Tibial nerve (tissue), 4 donors: ENCODE measurements at places on chromosomes 16 and 17. TPM values are rescaled to one million over a fixed set of nuclear protein-coding genes. Genes with fewer than 3 reads are reported as not detected.
A peak's percentile ranks its signal among the peaks of the same experiment; 100 is the strongest.

DNA sequence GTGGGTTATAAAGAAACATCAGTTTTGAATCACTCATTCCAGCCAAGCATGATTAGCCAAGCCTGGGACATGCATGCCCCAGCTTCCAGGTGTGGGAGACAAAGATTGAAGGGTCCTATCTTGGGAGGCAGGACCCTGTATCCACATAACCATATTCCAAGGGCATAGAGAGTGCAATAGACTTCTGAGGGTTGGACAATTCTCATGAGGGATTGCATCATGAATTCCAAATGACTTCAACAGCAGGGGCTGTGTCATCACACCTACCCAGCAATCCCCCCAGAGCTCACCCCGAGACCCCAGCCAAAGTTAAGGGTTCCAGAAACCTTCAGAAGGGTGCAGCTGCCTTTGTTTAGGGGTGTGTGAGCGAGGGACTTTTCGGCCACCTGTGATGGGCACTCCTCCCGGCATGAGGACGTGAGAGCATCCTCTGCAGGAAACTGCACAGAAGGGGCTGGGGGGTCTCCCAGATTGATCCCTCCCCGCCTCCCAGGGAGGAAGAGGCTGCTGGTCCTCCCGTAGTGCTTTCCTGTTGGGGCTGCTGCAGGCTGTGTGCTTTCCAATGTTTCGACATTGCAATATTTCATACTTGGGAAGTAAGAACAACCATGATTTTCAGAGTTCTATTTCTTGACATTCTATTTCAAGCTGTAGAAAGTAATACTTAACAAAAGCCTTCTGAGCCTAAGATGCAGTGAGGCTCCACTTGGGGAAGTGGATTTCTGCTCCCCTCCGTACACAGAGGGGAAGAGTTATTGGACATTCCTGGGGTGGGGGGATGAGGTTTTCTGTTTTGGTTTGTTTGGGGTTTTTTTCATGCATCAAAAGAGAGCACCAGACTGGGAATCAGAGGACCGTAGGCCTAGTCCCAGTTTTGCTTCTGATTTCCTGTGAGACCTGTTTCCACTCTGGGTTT lies 13.3 kb upstream of the PITPNM3 start:
- no peaks in the 10 kb centered on the region for H3K27me3 ChIP-seq
- no peak overlapping the region for H3K4me3 ChIP-seq
- H3K36me3 ChIP-seq = no peaks in the 10 kb centered on the region
- no peak for DNase-seq
- H3K4me1 ChIP-seq = peaks cover 3% of the 10 kb centered on the region

The SRR gene
- 7.3 TPM for total RNA-seq

DNA sequence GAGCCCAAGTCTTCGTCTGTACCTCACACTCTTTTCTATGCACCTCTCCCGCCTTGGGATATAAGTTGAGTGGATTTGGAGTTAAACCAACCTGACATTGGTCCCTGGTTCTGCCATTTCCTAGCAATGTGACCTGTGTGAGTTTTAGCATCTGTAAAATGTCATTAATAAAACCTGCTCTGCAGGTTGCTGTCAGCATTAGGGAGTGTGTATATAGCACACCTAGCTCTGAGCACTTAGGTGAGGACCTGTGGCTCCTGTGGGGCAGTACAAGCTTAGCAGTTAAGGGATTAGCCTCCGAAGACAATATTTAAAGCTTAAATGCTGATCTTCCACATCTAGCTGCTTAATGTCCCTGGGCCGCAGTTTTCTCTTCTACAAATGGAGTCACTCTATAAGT lies 248.0 kb downstream of the TMEM114 start:
- H3K36me3 ChIP-seq = no peaks in the 10 kb centered on the region
- no peak overlapping the region for H3K4me3 ChIP-seq
- H3K4me1 ChIP-seq = no peaks in the 10 kb centered on the region

- H3K27ac ChIP-seq = no peak overlapping the region
- H3K36me3 ChIP-seq = no peaks in the 10 kb centered on the region
- no peak overlapping the region for H3K4me3 ChIP-seq
- no peaks in the 10 kb centered on the region for H3K27me3 ChIP-seq
- no peaks in the 10 kb centered on the region for H3K4me1 ChIP-seq
- no peak for DNase-seq
These were observed 34.7 kb upstream of the CES5A start for GRCh38 chr16:55909876-55910275.

DNA sequence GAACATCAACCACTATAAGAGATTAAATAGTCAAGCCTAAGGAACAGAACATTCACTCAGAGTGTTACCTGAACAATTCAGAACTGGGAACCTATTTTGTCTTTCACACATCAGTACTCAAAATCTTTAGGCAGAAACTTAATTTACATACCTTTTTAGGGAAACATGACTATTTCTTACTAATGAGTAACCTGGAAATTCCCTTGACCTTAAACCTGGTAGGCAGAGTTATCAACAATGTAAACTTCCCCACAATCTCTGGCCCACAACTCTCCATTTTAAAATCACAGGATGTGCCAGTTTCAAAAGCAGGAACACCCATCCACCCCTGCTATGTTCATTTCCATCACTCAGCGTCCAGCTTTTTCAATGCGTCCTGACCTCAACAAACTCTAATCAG lies 132.9 kb upstream of the ANKFN1 start:
- no peak for DNase-seq
- no peak overlapping the region for H3K27ac ChIP-seq
- H3K4me3 ChIP-seq = no peak overlapping the region
- no peaks in the 10 kb centered on the region for H3K27me3 ChIP-seq

DNA sequence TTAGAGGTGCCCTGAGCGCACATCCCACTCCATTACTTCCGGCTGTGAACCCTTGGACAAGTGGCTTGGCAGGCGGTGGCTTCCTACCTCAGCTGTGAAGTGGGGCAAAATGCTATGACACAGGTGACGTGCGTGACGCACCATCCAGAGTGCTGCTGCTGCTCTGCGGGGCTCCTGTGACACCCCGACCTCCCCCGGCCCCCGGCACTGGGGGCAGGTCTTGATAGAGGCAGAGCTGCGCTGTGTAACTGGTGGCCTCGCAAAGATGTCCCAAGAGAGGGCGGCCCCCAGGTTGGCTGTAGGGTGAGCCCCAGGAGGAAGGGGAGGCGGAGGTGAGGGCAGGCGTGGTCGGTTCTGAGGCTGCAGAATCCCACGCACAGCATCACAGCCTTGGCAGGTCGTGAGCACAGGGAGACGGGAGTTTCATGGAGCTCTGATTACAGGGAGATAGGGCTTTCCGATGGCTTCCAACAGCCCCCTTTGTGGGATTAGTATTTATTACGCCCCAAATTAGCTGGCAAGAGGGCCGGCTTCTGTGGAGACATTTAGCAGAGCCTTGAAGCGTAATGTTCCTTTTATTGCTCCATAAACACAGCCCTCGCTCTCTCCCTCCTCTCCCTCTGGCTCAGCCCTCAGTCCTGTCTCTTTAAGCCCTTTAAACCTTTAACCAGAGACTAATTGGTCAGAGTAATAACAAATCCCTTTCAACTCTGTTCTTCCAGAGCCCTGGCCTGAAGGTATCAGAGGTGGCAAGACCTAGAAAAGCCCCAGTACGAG lies 328.1 kb downstream of the C16orf95 start:
- no peaks in the 10 kb centered on the region for H3K36me3 ChIP-seq
- H3K27ac ChIP-seq = no peak overlapping the region
- H3K4me3 ChIP-seq = no peak overlapping the region

The SPEM3 gene
- not detected for total RNA-seq

The ABCC6 gene
- 0.20 TPM for total RNA-seq

DNA sequence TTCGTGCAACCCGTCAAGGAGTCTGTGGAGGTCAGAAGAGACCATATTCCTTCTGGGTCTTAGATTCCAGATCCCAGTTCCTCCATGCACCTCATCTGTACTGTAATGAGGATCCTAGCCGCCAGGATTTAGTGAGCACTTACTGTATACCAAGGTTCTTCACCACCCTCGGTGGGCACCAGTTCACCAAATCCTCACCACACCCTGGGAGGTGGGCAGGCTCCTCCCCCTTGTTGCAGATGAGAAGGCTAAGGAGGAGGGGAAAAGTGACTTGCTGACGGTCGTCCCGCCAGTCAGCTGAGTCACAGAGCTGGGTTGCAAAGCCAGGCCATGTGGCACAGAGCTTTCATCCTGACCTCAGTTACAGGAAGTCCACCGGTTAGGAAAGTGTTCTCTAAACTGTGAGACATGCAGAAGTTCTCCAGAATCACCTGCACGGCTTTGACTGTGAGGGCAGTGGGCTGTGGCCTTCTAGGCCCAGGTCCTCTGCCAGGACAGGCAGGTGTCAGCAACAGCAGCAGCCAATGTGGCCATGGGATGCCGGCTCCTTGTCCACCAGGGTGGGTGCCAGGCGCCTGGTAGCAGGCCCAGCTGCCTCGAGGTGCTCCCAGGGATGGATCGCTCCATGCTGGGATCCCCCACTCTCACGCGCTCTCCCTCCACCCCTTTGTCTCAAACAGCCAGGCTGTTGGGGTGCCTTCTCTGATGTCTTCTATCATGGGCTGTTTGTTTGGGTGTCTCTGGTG lies 240.3 kb upstream of the GSE1 start:
- H3K27ac ChIP-seq = peak overlapping the region; percentile 17
- H3K4me3 ChIP-seq = no peak overlapping the region
- no peak for DNase-seq
- H3K36me3 ChIP-seq = no peaks in the 10 kb centered on the region
- peaks cover 99% of the 10 kb centered on the region for H3K4me1 ChIP-seq

GRCh38 chr17:40596261-40596919 lies 31.1 kb upstream of the CCR7 start:
- no peak overlapping the region for H3K27ac ChIP-seq
- DNase-seq = no peak
- H3K36me3 ChIP-seq = no peaks in the 10 kb centered on the region
- no peaks in the 10 kb centered on the region for H3K27me3 ChIP-seq
- H3K4me3 ChIP-seq = no peak overlapping the region

The ATPAF2 gene
- total RNA-seq = 39.8 TPM

The TMIGD1 gene
- not detected for total RNA-seq

GRCh38 chr16:12257926-12258561 lies 281.5 kb downstream of the SNX29 start:
- no peak overlapping the region for H3K27ac ChIP-seq
- H3K4me1 ChIP-seq = no peaks in the 10 kb centered on the region
- no peak overlapping the region for H3K4me3 ChIP-seq
- DNase-seq = no peak

The TBC1D26 gene
- total RNA-seq = not detected

- H3K4me3 ChIP-seq = no peak overlapping the region
- no peak overlapping the region for H3K27ac ChIP-seq
- H3K4me1 ChIP-seq = no peaks in the 10 kb centered on the region
- no peak for DNase-seq
- H3K27me3 ChIP-seq = no peaks in the 10 kb centered on the region
These were observed 9.8 kb downstream of the GABARAPL2 start for GRCh38 chr16:75575958-75576357.

DNA sequence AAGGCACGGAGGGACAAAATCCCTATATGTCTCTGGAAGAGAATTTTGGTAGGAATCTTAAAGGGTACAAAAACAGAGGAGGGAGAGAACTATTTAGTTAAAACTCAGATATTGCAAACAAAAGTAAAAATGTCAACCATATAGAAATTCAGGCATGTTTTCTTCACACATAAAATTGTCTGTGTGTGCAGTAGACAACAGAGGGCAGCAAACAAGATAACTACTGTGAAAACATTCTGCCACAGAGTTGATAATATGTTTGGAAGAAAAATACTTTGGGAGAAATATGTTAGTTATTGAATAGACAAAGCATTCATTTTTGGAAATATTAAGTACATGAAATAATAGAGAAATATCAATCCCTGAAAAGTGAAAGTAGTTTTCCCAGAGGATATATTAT lies 56.2 kb downstream of the SNX11 start:
- H3K27ac ChIP-seq = no peak overlapping the region
- H3K36me3 ChIP-seq = no peaks in the 10 kb centered on the region
- H3K4me1 ChIP-seq = no peaks in the 10 kb centered on the region
- H3K4me3 ChIP-seq = no peak overlapping the region
- no peak for DNase-seq

DNA sequence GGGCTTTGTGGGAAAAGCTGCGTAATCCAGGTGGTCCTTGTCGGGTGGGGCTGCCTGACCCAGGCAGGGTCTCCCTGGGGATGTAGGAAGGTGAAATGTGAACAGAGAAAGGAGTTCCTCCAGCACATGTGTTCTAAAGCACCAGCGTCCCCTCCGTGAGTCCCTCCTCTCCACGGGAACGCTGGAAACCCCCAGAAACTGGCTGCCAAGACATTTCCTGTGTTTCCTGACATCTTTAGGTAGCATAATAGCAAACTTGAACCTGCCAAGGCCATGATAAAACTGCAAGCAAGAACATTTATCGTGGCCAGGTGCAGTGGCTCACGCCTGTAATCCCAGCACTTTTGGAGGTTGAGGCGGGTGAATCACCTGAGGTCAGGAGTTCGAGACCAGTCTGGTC lies 12.6 kb upstream of the PYDC1 start:
- H3K27ac ChIP-seq = no peak overlapping the region
- no peak for DNase-seq
- no peaks in the 10 kb centered on the region for H3K27me3 ChIP-seq
- no peak overlapping the region for H3K4me3 ChIP-seq
- H3K36me3 ChIP-seq = no peaks in the 10 kb centered on the region

The NRN1L gene
- 2.7 TPM for total RNA-seq

The LRRC37A gene
- total RNA-seq = 1.8 TPM

The KRT31 gene
- total RNA-seq = not detected
